ENCODE measurements at places on chromosomes 1 and 21.

GRCh38 chr1:46438346-46438745, 44.2 kb downstream of the FAAH start:
- no peak for DNase-seq

DNA sequence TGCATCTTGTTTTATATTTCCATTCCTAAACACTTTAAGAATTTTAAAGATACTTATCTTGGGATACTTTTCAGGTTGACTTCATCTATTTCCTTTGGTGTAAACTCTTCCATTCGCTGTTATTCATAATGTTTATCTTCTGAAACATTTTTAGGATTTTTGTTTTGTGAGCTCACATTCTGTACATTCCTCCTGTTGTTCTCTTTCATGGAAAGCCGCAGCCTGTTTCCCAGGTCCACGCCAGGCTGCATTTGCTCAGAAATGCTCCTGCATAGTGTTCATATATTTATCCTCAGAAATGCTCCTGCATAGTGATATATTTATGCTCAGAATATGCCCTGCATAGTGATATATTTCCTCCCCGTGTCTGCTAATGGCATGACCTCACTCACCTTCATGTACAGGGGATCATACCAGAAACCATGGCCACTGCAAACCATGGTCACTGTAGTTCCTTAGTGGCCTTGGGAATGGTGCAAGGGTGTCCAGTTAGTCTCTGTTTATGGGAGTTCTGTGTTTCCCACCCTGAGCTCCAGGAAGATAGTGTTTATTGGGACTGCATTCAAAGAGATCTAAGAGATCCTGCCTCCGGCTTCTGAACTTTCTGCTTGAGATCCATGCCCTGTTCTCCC, 153.9 kb upstream of the GREM2 start:
- no peak for DNase-seq

DNA sequence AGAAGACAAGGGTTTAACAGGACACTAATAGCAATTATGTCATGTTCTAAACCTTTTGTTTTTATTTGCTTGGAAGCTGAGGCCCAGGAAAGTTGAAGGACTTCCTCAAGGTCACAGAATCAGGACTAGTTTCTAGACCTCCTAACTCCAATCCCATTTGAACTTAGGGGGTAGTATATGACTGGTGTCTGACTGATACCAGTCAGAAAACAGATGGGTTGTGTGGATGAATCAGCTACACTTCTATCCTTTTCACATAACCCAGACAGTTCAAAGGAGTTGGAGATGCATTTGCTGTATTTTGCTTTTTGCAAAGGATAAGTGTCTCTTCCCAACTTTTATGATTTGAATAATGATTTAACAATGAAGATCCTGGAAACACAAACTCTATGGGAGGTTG, 322.5 kb downstream of the HLX start:
- no peak for DNase-seq

DNA sequence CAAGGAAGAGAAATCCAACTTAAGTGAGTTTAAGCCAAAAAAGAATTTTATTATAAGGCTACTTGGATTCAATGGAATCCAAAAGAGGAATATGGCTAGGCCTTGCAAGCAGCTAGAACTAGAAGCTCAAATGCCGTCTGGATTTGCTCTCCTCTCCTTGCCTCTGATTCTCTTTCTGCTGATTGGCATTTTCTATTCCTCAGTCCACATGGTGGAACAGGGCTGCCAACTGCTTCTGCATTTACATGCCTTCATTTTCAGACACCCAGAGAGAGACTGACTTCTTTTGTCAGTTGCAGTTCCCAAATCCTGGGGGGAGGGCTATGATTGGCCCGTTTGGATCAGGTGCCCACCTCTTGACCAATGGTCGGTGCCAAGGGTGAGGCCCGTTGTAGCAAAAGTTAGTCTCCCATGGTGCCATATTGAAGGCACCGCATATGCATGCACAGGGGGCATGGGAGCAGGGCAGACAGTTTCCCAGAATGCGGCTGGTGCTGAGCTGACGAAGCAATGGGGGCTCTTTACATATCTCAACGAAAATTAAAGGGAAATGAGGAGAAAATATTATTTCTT, 18.3 kb downstream of the ZBTB18 start:
- DNase-seq = no peak

DNA sequence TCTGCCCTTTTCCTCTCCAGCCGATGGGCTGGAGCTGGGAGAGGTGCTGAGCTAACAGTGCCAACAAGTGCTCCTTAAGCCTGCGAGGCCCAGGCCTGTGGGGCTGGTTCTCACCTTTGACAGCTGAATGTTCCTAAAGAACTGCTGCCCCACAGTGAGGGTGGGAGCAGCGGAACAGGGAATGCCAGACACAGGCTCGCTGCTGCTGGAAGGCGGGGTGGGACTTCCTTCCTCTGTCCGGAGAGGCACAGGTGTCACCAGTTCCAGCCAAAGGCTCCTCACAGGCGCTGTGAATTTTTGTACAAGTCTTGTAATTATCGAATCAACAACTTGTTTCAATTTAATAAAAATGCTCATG, 47.1 kb downstream of the COQ8A start:
- no peak for DNase-seq

- no peak for DNase-seq
These were observed 2.4 kb downstream of the SSBP3 start for GRCh38 chr1:54403808-54404261.

GRCh38 chr1:24384251-24385090, 29.1 kb downstream of the STPG1 start:
- DNase-seq = no peak

Measured in NCI-H2081 (cell line).